NCI-H1930 (cell line): ENCODE measurements at places on chromosomes 11 and 22.
A peak's percentile ranks its signal among the peaks of the same experiment; 100 is the strongest.

DNA sequence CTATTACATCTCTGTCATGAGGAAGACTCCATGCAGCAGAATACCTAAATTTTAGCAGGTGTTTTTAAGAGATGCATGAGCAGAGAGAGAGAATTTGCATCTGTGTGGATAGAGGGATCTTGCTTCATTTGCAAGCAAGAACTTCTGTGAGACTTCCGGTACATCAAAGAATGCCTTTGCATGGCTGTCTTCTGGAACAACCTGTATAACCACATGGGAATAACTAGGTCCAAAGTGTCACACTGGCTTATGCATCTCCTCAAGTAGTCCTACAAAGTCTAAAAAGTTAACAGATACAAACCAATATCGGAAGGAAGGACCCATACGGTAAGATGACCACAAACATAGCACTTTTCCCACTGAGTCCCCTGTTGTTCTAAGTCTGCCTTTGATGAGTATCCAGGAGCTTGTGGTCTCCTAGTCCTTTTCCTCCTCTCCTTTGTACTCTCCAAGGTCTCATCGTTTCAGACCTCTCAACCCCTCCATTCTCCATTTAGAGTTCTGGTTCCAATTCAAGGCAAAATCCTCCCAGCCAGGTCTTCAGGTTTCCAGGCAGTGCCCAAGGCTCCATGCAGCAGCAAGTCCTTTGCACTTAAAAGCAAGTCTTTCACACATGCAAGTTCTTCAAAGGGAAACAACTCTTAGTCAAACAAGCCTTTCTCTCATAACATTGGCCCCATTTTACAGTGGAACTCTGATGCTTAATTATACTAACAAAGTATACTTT, 581.7 kb upstream of the ARHGAP42 start:
- DNase-seq = no peak

GRCh38 chr22:43850529-43850928, 11.8 kb downstream of the SULT4A1 start:
- DNase-seq = no peak

GRCh38 chr11:28110821-28111200, 2.6 kb downstream of the METTL15 start:
- DNase-seq = no peak

GRCh38 chr22:42179616-42180015, 49.0 kb upstream of the CYP2D6 start:
- DNase-seq = no peak

GRCh38 chr22:40137132-40137531, 40.6 kb upstream of the TNRC6B start:
- DNase-seq = no peak

GRCh38 chr22:44369916-44370801, 57.4 kb upstream of the SHISAL1 start:
- DNase-seq = no peak

GRCh38 chr11:66465373-66466224, 1.1 kb upstream of the PELI3 start:
- DNase-seq = no peak

GRCh38 chr11:2512431-2513407, 67.9 kb downstream of the KCNQ1 start:
- no peak for DNase-seq

GRCh38 chr11:78840623-78841022, 266.0 kb upstream of the NARS2 start:
- DNase-seq = no peak

GRCh38 chr22:22840780-22841179, 46.8 kb upstream of the IGLL5 start:
- no peak for DNase-seq

GRCh38 chr11:78560153-78560552, 14.5 kb downstream of the NARS2 start:
- DNase-seq = no peak

- DNase-seq = no peak
Observed at GRCh38 chr11:91947215-91947820, 277.3 kb upstream of the FAT3 start.

GRCh38 chr22:33555814-33556522, 364.3 kb downstream of the LARGE1 start:
- no peak for DNase-seq

DNA sequence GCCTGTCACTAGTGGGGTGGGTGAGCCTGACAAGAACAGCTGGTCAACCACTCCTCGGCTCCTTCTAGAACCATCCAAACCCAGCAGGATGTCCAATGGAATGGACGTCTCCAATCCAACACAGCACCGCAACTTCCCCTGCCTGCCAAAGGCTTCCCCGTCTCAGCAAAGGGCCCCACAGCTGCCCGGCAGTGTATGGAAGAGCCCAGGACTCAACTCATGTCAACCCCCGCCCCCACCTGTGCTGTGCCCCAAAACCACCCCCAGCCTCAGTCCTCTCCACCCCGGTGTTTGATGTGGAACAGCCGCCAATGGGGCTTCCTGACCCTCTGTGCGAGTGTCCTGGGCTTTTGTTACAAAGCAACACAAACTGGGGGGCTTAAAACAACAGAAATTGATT, 223.8 kb downstream of the CTTN start:
- DNase-seq = no peak

DNA sequence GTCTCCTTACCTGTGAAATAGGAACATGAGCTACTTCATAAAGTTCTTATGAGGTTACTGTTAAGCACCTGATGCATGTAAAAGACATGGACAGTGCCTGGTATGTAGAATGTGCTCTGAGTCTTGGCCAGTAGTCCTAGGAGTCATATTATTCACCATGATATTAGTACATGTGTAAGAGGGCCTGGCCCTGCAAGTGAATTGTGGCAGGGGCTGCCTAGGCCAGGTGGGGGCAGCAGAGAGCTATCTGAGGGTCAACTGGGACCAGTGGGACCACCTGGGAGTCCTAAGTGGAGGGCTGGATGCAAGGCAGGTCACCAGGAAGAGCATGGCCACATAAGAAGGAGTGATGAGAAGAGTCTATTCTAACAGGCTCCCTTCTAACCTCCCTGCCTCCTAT, 529.5 kb downstream of the SOX6 start:
- DNase-seq = peak; percentile 16

GRCh38 chr11:27482793-27483192, 10.2 kb upstream of the LGR4 start:
- no peak for DNase-seq

- no peak for DNase-seq
Observed at GRCh38 chr22:24865508-24865907, 59.5 kb downstream of the SGSM1 start.

DNA sequence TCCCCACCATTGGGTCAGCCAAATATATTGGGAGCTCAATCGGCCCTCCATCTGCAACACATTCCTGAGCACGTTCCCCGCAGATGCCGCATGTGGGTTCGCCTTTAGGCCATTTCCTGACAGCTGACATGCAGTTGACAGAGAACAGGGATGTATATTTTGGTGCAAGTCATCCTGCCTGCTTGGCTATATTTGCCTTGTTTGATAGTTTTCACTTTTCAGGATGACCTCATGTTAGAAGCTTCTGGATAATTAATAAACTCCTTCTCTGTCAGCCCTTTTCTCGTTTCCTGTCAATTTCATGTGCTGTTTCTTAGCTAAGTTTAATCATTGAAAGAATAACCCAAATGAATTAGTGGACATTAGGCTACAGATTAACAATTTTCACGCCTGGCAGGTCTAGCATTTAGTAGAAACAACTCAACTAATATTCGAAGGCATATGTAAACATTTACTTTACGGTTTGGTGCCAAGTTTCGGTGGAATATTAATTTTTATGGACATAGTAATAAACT, 105.8 kb upstream of the SLC5A12 start:
- DNase-seq = no peak

GRCh38 chr11:64598797-64599697, 8.0 kb downstream of the SLC22A12 start:
- no peak for DNase-seq

DNA sequence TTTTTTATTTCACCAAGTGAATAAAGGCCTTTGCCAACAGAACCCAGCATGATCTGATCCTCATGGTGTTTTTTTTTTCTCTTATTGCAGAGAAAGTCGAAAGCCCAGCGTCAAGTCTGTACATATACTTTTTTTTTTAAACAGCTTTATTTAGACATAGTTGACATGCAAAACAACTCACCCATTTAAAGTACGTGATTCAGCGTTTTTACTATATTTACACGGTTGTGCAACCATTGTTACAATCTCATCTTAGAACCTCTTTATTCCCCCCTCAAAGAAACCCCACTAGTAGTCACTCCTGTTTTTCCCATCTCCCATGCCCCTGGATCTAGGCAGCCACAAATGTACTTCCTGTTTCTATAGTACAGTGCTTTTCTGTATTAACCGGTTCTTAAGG, 20.6 kb upstream of the AP1B1 start:
- no peak for DNase-seq

DNA sequence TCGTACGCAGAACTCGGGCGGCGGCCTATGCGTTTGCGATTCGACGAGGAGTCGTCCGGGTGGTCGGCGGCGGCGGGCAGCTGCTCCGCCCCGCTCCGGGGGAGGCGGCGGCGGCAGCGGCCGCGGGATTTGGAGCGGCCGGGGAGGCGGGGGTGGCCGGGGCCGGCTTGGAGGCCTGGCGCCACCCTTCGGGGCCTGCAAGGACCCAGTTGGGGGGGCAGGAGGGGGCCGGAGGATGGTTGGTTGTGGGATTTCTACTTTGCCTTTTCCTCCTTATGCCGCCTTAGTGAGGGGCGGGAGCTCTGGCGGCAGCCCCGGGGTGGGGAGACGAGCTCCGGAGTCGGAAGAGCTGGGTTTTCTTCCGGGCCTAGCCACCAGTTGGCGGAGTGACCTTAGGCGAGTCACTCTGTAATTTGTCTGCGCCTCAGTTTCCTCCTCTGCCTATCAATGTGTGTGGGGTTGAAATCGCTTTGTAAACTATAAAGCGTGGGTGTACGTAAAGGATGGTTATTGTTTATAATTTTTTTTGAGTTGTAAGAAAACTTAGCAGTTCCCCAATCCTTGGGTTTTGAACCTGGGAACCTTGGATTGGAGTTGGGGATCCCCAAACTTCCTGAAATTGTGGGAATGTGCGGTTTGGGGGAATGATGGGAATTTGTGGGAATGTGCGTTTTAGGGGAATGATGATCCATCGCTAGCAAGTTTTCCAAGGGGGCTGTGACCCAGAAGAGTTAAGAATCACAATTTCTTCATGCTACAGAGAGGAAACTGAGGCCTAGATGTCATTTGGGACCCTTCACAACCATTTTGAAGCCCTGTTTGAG, 679 bp downstream of the TUG1 start:
- no peak for DNase-seq

DNA sequence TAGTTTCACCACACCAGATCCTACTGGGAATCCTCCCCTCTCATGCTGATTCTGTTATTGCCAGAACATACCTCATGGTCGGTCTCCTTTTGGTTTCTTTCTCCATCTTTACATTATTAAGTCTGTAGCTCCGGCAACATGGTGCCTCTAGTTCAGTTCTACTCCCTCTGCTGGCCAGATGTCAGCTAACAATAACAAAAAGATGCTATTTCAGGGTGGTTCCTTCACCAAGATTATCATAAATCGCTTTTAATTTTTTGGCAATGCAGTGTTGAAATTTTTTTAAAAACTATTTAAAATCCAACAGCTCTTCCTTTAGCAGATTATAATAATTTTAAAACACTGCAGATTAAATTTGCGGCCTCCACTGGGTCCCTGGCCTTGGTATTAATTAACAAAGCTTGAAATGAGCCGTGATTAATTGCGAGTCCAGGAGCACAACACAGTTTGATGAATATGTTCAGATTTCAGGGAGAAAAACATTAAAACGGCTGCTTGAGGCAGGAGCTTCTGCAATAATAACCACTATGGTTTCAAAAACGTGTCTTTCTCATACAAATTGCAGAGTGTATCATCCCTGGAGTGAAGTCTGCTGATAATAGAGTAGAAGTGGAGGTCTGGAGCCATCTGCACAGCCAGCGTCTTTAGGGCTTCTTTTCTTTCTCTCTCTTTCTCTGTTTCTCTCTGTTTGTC, 492.9 kb upstream of the KIRREL3 start:
- no peak for DNase-seq

DNA sequence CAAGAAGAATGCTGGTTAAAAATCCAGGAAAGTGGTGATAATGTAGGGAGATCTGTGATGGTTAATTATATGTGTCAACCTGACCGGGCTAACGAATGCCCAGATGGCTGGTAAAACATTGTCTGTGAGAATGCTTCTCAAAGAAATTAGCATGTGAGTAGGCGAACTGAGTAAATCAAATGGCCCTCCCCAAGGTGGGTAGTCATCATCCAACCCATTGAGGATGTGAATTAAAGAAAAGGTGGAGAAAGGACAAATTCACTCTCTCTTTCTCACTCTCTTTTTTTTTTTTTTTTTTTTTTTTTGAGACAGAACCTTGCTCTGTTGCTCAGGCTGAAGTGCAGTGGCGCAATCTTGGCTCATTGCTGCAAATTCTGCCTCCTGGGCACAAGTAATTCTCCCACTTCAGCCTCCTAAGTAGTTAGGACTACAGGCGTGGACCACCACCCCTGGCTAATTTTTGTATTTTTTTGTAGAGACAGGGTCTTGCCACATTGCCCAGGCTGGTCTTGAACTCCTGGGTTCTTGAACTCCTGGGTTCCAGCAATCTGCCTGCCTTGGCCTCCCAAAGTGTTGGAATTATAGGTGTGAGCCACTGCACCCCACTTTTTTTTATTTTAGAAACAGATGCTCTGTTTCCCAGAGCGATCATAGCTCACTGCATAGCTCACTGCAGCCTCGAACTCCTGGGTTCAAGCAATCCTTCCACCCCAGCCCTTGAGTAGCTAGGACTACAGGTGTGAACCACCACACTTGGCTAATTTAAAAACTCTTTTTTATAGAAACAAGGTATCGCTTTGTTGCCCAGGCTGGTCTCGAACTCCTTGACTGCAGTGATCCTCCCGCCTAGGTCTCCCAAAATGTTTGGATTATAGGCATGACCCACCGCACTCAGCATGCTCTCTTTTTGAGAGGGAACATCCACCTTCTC, 22.0 kb upstream of the P2RY6 start:
- DNase-seq = no peak

DNA sequence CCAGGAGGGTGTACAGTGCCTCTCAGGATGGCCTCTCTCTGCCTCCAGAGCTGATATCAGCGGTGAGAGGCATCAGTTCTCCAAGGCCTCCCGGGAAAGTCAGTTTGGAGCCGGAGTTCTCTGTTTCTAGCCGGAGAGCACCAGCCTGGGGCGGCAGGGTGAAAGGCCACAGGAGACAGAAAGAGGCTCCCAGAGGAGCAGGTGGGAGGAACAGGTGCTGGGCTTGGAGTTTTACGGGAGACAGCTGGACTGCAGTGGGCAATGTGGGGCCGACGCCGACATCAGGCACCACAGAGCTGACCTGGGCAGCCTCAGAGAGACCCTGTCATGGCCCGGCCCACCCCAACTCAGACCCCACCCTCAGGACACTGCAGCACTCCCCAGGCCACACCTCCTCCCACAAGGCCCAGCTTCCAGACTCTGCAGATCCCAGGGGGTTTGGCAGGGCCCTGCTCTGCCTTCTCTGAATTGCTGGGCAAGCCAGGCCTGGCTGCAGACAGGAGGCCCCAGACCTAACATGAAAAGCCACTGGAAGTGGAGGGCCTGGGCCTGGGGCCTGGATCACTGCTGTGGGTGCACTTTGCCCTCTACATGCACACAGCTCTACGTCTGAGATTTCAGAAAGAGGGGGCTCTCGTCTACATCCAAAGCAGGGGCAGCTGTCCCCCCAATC, 885.6 kb downstream of the BRD1 start:
- DNase-seq = no peak
